ENCODE measurements at places on chromosomes 7 and 10. TPM values are rescaled to one million over a fixed set of nuclear protein-coding genes. Genes with fewer than 3 reads are reported as not detected.

DNA sequence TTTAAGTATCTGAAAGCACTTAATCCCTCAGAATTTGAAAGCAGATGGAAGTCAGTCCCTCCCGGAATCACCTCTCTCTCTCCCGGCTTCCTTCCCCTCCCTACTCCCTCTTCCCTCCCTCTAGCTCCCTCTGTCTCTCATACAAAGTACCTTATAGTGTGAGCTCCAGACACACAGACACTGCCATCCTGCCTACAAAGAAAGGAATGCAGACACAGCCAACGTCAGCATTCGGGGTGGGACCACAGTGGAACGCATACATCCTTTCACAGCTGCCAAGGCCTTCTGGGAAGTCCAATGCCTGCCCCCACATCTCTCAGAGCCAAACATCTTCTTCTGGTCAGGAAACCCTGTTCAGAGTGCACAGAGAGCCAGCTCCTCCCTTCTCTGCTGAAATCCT is 9.3 kb downstream of the NOD1 start:
- DNase-seq = no peak

The BTBD16 gene
- total RNA-seq = not detected

- peak; percentile 31 for DNase-seq
Measured at GRCh38 chr7:23020742-23021401, 6.9 kb upstream of the HYCC1 start.

DNA sequence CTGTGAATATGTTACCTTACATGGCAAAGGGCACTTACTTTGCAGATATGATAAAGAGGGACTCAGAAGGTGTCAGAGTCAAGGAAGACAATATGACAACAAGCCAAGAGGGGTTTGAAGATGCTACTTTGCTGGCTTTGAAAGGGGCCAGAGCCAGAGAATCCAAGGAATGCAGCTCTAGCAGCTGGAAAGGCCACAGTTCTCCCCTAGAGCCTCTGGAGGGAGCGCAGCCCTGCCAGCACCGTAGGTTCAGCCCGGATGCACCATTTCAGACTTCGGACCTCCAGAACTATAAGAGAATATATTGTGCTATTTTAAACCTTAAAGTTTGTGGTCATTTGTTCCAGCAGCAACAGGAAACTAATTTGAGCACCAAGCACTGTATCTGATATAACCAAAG is 32.9 kb upstream of the WDR11 start:
- no peak for DNase-seq

GRCh38 chr7:16758631-16759611 is 5.4 kb downstream of the TSPAN13 start:
- DNase-seq = no peak

The SORCS1 gene
- total RNA-seq = not detected

DNA sequence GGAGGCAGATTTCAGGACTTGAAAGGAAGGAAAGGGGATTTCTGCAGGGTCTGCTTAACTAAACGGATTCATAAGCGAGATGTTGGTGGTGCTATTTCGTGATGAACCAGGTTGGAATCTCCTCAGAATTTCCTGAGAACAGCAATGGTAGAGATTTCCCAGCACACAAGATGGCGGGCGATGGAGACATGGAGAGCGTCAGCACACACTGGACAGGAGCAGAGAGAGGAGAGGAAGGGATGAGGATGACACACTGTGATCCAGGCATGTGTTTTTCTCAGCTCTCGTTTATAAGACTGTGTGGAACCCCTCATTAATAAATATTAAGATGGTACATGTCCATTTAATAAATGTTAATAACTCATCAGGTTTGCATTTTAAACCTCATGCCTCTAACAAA is 43.9 kb upstream of the LYZL1 start:
- no peak for DNase-seq

DNA sequence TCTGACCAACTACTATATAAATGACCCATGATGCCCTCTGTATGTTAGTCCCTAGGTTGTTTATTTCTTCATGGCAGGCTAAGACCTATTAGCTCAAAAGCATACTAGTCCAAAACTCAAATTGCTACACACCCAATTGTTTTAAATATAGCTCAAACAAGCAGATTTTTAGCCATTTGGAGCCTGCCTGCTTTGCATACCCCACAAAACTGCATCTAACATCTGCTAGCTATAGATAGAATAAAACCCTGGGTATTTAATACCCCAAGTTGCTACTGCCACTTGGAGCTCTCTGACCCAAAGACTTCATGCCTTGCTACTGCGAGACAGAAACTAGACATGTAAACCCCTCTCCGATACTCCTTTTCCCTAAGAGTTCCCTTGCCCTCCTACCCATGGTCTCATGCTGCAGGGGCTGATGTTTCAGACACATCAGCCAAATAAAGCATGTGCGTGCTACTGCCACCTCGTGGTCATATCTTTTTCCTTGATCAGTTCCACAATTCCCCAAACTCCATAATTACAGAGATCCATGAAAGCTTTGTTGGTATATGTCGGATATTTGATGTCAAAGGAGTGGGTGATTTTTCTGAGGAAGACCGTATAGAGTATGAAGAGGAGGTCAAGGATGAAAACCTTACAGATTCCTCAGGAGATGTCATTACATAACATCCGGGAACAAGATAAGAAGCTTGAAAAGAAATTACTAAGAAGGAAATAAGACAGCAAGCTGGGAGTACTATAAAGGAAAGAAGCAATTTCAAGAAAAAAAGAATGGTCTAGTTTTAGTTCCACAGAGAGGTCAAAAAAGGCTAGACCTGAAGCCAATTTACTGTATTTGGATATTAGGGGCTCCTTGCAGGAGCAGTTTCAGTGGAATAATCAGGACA is 386.6 kb downstream of the SH2D4B start:
- peak; percentile 6 for DNase-seq

The FRMPD2 gene
- total RNA-seq = not detected
